ENCODE measurements at places on chromosomes 7 and 10.

GRCh38 chr10:42785759-42786158, 3.2 kb downstream of the BMS1 start:
- no peak for DNase-seq

DNA sequence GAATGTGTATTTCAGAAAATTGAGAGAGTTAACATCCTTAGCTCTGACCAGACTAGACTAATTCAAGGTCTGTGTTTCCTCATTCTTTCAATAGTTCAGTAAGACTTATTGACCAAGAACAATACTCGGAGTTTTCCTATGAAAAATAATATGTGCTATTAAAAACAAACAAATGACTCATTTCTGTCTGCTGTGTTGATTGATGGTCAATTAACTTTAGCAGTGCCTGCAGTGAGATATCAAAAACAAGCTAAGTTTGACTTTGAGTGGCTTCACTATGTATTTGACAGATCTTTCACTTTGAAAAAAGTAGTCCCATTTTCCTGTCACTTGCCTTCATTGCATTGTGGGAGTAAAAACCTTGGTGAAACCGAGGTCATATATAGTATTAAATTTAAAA, 91.0 kb downstream of the GNAT3 start:
- no peak for DNase-seq

GRCh38 chr10:5932345-5932744, 42.3 kb downstream of the FBH1 start:
- peak; percentile 8 for DNase-seq

DNA sequence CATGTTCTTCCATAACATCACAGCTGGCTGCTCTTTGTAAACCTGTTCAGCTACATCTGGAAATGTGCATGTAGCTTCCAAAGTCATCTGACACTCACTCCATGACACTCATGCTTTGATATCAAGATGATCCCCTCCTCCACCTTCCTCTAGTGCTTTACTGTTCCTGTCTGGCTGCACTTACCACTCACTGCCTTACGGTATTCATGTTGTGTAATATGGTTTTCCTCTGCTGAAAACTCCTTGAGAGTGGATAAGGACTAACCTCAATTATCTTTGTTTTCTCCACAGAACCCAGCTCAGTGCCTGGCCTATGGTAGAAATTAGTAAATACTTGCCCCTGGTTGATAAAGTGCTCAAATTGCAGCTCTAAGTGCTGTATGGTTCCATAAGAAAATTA, 483.9 kb downstream of the HTR7 start:
- no peak for DNase-seq

DNA sequence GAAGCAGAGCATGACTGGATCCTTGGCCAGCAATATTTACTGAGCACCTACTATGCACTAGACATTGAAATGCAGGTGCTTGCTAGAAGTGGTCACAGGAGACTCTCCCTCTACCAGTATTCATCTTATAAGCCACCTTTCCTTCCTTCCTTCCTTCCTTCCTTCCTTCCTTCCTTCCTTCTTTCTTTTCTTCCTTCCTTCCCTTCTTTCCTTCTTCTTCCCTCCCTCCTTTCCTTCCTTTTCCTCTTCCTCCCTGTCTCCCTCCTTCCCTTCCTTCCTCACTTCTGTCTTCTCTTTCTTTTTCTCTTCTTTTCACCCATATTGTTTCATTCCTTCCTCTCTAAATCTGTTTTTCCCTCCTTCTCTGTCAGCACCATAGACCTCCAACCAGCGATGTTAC, 47.3 kb upstream of the TCF7L2 start:
- no peak for DNase-seq

GRCh38 chr10:57696641-57697040, 571.1 kb downstream of the IPMK start:
- DNase-seq: peak; percentile 84

DNA sequence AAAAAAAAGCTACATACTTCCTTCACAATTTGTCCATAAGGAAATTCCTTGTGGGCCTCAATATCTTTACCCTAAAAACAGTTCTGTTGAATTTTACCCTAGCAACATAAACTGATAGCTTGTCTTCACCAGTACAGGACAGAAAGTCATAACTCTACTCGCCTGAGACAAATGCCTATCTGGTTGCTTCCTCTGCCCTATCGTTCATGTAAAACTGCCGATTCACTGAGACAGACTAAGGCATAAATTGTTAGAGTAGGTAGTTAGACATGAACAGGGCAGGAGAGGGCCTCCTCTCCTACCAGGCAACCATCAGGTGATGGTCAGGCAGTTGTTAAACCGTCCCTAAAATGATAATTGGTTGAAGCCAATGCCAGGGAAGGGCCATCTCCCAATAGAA, 25.0 kb downstream of the IFIT3 start:
- no peak for DNase-seq
